Natural killer cell treated with Interleukin-12 subunit alpha and Interleukin-12 subunit beta and Interleukin-15 and Interleukin-18, amount 100 ng/mL, for 72 hours (primary cell): ENCODE measurements at places on chromosomes 2 and 18. TPM values are rescaled to one million over a fixed set of nuclear protein-coding genes. Genes with fewer than 3 reads are reported as not detected.

DNA sequence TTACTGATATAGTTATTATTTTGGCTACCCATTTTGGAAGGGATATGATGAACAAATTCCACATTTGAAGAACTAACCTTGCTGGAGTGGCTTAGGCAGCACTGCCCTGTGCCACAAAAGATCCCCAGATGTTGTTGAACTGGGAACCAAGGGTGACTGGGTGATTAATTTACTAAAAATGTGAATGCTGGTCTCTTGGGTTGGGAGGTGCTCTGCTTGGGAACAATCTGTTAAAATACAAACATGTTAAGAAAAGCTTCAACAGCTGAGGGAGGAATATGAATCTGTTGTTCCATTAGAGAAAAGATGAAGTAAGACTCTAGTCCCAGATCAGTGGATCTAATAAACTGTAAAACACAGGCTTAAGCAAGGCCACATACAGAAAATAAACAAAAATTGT lies 1860.1 kb downstream of the SUCLG1 start:
- H3K4me3 ChIP-seq: no peak overlapping the region
- no peak for DNase-seq
- H3K27ac ChIP-seq: no peak overlapping the region
- no peaks in the 10 kb centered on the region for H3K4me1 ChIP-seq
- no peaks in the 10 kb centered on the region for H3K36me3 ChIP-seq

- DNase-seq: no peak
- H3K27me3 ChIP-seq: peaks cover 9% of the 10 kb centered on the region
- H3K36me3 ChIP-seq: peaks cover 4% of the 10 kb centered on the region
Measured at GRCh38 chr2:104433657-104434056, 420.3 kb upstream of the POU3F3 start.

DNA sequence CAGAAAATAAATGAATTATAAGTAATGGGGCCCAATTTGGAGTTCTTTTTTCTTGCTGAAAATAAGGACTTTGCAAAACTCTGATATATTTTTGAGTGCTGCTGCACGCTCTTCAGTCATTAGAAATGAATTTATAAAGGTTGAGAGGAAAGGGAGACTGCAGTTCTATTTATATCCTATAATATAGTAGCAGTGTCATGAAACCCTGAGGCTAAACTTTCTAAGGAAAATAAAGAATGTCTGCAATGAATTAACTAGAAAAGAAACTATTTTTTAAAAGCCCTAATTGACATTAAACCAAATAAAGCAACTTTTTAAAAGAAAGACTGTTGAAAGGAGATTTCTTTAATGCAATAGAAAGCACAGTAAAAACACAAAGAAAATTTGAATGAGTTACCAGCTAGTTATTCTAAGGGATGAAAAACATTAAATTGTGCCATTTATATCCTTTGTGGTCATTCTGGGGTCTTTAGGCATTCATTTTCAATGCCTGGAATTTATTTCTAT lies 1072.8 kb upstream of the TMEFF2 start:
- no peaks in the 10 kb centered on the region for H3K36me3 ChIP-seq
- no peak overlapping the region for H3K4me3 ChIP-seq
- H3K27ac ChIP-seq: no peak overlapping the region
- no peaks in the 10 kb centered on the region for H3K27me3 ChIP-seq

DNA sequence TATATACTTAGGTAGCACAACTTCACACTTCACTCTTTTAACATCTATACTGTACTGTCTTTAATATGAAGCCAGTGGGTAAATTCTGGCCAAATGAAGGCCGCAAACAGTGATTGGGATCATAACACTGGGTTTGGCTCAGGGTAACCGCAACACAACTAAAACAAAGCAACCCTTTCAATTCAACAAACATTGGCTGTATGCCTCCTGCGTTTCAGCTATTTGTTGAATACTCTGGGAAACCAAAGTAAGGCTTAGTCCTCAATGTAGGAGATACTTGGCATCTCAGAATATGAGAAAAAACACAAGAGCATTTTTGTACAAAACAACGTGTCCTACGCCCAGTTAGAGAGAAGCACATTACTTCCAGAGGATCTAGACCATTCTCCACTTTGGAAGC lies 693.3 kb upstream of the KLHL29 start:
- H3K27ac ChIP-seq: no peak overlapping the region
- H3K4me3 ChIP-seq: no peak overlapping the region
- DNase-seq: no peak
- no peaks in the 10 kb centered on the region for H3K27me3 ChIP-seq

DNA sequence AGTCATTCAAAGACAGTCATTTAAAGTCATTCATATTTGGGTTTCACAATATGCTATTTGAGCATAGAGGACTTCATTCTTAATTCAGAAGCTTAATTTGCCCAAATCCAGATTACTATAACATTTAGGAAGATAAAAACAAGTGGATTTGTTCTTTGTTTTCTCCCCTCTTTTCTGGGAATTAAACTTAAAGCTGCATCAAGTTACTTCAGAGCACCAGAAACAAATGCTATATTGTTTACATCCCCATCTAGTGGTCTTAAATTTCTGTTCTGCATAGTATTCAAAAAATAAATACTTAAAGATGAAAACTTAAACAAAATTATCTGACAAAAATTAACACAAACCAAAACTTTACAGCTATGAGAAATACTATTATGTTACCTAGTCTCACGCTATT lies 34.7 kb upstream of the MARCHF7 start:
- no peaks in the 10 kb centered on the region for H3K27me3 ChIP-seq
- H3K4me3 ChIP-seq: no peak overlapping the region
- H3K4me1 ChIP-seq: no peaks in the 10 kb centered on the region
- H3K27ac ChIP-seq: no peak overlapping the region
- H3K36me3 ChIP-seq: no peaks in the 10 kb centered on the region

DNA sequence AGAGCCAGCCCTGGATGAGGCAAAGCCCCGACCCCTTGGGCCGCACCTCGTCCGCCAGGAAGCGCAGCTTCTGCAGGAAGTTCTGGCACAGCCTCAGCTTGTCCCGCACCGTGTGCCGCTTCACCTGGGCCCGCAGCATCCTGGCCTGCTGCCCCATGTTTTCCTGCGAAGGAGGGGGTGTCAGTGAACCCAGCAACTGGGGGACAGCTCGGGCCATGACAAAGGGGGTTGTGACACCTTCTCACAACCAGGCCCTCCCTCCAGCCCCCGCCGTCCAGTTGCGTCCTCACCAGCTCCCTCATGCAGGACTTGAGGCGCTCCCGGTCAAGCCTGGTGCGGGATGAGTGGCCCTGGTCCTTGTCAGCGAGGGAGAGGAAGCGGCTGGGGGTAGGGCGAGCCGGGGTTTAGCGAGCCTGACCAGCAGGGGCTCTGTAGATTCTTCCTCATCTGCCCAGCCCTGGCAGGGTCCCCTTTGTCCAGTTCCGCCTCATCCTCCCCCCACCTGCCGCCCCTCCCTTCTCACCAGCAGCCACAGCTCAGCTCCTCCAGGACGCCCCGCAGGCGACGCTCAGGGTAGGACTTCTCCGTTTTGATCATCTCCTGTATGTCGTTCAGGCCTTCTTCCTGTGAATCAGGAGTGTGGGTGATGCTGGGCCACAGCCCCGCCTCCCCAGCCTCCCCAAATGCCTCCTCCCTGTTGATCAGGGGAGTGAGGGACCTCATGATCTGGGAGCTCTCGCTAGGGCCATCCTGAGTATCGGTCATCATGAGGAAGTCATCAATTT lies 606 bp downstream of the OTOF start:
- no peak for DNase-seq
- no peaks in the 10 kb centered on the region for H3K27me3 ChIP-seq
- no peaks in the 10 kb centered on the region for H3K36me3 ChIP-seq
- H3K4me1 ChIP-seq: peaks cover 5% of the 10 kb centered on the region

DNA sequence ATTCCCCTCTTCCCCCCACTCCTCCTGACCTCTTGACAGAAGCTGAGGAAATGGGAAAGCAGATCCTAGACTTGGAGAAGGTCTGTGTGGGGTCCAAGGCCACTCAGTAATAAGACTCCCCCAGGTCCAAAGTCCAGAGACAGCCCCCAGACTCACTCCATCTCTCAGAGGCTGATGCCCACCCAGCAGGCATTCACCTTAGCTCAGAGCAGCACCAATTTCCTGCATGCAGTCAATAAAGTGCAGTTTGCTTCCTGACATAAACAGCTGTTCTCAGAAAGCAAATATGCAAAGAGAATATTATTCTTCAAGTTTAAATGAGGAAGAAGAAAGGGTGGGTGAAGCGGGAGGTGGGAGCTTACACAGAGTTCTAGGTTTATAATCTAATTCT lies 84.1 kb upstream of the RTN4 start:
- H3K4me1 ChIP-seq: peaks cover 13% of the 10 kb centered on the region
- H3K27ac ChIP-seq: peak overlapping the region; percentile 92
- no peaks in the 10 kb centered on the region for H3K36me3 ChIP-seq
- DNase-seq: no peak
- H3K27me3 ChIP-seq: no peaks in the 10 kb centered on the region
- peak overlapping the region; percentile 84 for H3K4me3 ChIP-seq

- H3K4me1 ChIP-seq: peaks cover 9% of the 10 kb centered on the region
- DNase-seq: no peak
- H3K27me3 ChIP-seq: no peaks in the 10 kb centered on the region
- H3K4me3 ChIP-seq: no peak overlapping the region
Measured at GRCh38 chr2:190488516-190489233, 45.8 kb downstream of the NEMP2 start.

- no peak for DNase-seq
- no peaks in the 10 kb centered on the region for H3K36me3 ChIP-seq
- H3K4me3 ChIP-seq: no peak overlapping the region
- H3K4me1 ChIP-seq: no peaks in the 10 kb centered on the region
- peaks cover 34% of the 10 kb centered on the region for H3K27me3 ChIP-seq
- H3K27ac ChIP-seq: no peak overlapping the region
Measured at GRCh38 chr2:29281086-29281915, 166.1 kb downstream of the CLIP4 start.

DNA sequence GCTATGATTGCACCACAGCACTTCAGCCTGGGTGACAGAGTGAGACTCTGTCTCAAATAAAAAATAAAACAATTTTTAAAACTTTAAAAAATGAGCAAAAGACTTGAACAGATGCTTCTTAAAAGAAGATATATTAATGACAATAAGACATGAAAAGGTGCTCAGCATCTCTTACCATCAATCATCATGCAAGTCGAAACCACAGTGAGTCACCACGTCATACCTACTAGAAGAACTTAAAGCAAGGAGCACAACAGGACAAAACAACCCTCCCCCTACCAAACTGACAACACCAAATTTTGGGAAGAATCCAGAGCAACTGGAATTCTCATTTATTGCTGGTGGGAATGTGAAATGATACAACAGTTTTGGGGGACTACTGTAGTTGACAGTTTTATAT lies 251.6 kb downstream of the BCL2 start:
- no peaks in the 10 kb centered on the region for H3K36me3 ChIP-seq
- H3K27me3 ChIP-seq: no peaks in the 10 kb centered on the region
- no peaks in the 10 kb centered on the region for H3K4me1 ChIP-seq
- no peak overlapping the region for H3K27ac ChIP-seq

GRCh38 chr2:45323344-45323743 lies 287.7 kb downstream of the SRBD1 start:
- H3K27me3 ChIP-seq: peaks cover 18% of the 10 kb centered on the region
- no peak for DNase-seq

DNA sequence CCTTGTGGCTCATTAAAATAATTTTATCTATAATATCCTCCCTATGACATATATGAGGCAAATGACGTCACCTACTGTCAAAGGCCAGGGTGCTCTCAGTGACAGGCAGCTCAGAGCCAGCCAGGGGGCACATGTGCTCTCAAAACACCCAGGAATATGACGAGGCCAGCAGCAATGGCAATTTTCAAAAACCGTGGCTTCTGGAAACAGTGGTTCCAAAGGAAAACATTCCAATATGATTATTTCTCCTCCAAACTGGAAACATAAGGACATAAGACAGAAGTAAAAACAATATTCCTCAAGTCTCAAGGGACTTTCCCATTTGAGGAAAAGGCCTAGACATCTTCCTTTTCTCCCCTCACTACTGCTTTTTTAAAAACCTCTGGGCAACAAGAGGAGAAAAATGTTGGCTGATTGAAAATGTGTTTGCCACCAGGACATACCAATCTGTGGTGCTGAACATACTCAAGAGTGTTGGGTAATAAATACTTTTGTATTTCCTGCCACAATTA lies 40.8 kb downstream of the RNF152 start:
- H3K27ac ChIP-seq: no peak overlapping the region
- H3K4me3 ChIP-seq: no peak overlapping the region
- no peak for DNase-seq
- peaks cover 4% of the 10 kb centered on the region for H3K4me1 ChIP-seq
- no peaks in the 10 kb centered on the region for H3K36me3 ChIP-seq
- H3K27me3 ChIP-seq: peaks cover 16% of the 10 kb centered on the region

- H3K4me1 ChIP-seq: peaks cover 11% of the 10 kb centered on the region
- H3K4me3 ChIP-seq: no peak overlapping the region
- no peak for DNase-seq
- H3K27ac ChIP-seq: no peak overlapping the region
Measured at GRCh38 chr2:23449413-23449812, 64.4 kb downstream of the KLHL29 start.

DNA sequence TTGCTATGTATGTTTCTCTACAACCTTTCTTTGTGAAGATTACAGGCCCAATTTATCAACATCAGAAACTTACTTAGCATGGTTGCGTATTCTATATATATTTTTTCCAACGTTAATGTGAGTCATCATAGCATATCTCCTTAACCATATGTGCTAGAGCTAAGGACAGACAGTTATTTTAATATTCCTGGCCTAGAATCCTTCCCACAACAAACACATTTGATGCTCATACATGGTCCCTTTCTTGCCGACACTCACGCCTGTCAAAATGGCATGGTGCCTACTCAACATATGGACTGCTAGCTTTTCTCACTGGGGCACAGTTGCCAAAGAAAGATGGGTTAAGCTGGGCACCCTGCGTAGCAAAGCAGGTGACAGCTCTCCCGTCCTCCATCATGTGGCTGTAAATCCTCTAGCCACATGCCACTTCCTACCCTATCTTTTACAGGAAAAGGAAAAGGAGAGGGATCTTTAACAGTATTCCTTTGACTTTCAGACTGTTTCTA lies 75.2 kb upstream of the GALNT5 start:
- DNase-seq: no peak
- H3K27ac ChIP-seq: no peak overlapping the region
- H3K27me3 ChIP-seq: peaks cover 8% of the 10 kb centered on the region
- no peak overlapping the region for H3K4me3 ChIP-seq
- peaks cover 4% of the 10 kb centered on the region for H3K4me1 ChIP-seq

PSD4 gene
- 305 TPM for total RNA-seq

SLC9A2 gene
- not detected for total RNA-seq

RESP18 gene
- total RNA-seq: not detected

VWA3B gene
- not detected for total RNA-seq

CNTNAP5 gene
- total RNA-seq: not detected

SLC19A3 gene
- total RNA-seq: not detected

CLHC1 gene
- total RNA-seq: 9.7 TPM

MAP3K19 gene
- total RNA-seq: not detected
